ENCODE measurements at places on chromosomes 13 and 19.

GRCh38 chr19:6219586-6220290 lies 60.0 kb downstream of the MLLT1 start:
- DNase-seq = no peak

DNA sequence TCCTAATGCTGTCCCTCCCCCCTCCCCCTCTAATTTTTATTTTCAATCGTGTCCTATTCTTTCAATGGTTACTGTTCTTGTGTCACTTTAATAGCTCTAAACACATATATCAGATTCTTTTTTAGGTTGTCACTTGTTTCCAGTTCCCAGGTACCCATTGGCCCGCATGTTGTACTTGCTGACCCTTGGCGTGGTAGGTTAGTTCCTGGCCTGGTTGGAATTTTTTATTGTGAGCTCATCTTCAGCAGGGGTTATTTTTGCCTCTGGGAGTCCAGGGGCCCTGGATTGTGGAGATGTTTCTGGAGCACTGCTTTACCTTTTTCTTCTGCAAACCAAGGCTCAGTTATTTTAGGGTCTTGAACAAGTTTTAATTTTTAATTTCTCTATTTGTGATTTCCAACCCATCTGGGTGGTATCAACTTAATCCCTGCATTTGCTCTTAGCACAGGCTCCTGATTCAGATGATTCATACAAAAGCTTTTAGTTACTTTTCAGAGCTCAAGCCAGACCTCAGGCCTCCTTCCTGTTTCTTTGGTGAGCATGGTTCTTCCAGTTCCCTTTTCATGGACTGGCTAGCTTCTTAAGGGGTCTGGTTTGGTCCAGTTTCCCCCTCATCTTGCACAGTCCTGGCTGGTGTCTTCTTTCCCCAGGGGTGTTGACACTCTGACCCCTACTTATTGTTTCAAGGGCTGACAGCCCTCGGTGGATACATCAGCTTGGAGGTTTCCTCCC lies 220.5 kb downstream of the TM9SF2 start:
- DNase-seq = no peak

- DNase-seq = no peak
Observed at GRCh38 chr19:30855442-30855841, 483.3 kb downstream of the ZNF536 start.

DNA sequence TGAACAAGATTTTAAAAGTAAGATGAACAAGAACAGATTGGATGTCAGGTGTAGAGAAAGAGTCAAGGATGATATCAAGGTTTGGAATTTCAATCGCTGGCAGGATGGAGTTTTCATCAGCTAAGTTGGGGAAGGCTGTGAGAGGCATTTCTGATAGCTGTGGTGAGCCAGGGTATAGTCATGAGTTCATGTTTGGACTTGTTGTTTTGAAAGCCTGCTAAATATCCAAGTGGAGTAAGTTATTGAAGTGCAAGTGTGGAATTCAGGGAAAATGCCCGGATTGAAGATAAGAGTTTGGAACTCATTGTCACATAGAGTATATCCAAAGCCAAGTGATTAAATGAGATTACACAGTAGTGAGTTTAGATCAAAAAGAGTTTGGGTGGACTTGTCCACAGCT lies 11.0 kb upstream of the EPSTI1 start:
- no peak for DNase-seq

- no peak for DNase-seq
Observed at GRCh38 chr19:46783670-46784069, 4.7 kb downstream of the SLC1A5 start.

GRCh38 chr19:52689843-52690368 lies 44.9 kb downstream of the ZNF611 start:
- DNase-seq = peak; percentile 31

- DNase-seq = no peak
Observed at GRCh38 chr19:41492843-41493242, 49.9 kb downstream of the ERICH4 start.

GRCh38 chr19:15563931-15564330 lies 51.1 kb upstream of the CYP4F8 start:
- no peak for DNase-seq

DNA sequence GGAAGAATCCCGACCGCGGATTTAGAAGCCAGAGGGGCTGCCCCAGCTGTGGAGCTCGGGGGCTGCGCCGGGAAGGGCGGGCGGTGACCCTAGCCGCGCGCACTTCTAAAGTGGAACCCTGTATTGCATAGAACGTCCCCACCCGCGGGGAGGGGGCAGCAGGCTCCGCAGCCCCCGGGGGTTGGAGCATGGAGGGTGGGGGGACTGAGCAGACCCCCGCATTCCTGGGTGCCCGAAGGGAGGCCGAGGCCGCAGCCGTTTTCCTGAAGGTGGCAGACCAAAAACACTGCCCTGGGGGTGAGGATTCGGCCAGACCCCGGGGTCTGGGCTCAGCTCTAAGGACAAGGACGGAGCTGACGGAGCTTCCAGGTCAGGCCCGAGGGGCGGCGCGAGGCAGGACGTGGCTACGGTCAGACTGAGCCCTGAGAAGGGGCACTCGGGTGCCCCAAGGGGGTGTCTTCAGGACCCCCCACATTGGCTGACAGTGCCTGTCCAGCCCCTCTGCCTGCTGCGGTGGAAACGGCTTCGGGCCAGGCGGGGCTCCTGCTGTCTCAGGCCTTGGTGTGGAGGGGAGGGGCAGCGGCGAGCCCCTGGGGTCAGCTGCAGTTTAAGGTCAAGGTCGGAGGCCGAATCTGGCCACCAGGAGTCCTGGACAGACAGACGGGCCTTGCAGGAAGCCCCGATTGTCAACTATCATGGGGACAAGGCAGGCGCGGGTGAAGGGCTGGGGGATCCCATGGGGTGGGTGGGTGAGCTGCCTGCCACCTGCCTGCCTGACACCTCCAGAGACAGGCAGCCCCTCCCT lies 12.6 kb downstream of the MKNK2 start:
- no peak for DNase-seq

DNA sequence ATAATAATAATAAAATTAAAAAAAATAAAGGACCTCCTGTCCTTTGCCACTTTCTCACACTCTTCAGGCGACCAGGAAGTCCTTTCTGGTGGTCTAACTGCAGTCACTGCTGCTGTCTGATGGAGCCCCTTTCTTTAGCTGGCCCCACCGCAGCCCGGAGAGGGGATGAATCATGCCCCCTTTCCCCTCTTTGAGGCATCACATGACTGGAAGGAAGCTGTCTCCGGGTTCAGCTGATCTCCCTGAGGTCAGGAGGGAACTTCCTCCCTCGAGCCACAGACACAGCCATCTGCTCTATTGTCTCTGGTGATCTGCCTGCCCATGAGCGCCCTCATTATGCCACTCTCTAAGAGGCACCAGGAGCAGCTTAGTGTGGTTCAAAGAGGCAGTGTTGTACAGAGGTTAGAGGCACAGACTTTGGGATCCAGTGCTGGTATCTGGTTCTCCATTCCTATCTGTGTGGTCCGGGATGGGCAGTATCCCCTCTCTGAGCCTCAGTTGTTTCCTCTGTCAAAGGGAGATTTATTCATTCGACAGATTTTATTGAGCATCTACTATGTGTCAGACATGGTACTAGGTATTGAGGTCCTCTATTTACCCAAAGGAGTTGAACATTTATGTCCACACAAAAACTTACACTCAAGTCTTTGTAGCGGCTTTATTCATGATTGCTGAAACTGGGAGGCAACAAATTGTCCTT lies 30.0 kb downstream of the VAV1 start:
- DNase-seq = peak; percentile 72

GRCh38 chr13:67210208-67210607 lies 19.9 kb downstream of the PCDH9 start:
- no peak for DNase-seq

- DNase-seq = peak; percentile 52
Observed at GRCh38 chr19:1465191-1466016, 13.6 kb downstream of the C19orf25 start.

- no peak for DNase-seq
Observed at GRCh38 chr13:91144054-91144453, 203.4 kb upstream of the MIR17HG start.

GRCh38 chr19:12944104-12944674 lies 1.5 kb upstream of the RAD23A start:
- DNase-seq = no peak

Measured in activated CD4-positive, alpha-beta T cell treated with anti-CD3 and anti-CD28 coated beads, Interleukin-2, amount 50 U/mL, for 48 hours (primary cell).